ENCODE measurements at places on chromosomes 1 and 21.

DNA sequence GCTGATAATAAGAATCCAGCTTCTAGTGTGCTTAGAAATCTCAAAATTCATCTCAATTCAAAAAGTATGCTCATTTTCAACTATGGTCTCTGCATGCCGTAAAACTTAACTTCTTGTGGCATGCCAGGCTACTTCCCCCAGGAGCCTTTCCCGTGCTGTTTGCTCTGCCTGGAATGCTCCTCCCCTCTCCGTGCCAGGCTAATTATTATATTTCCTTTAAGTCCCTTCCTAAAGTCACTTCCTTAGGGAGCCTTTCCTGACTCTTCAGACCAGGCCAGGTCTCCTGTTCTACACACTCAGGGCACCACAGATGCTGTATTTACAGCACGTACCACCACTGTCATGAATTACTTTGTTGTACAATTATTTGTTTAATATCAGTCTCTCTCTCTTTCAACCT is 67.1 kb upstream of the PPP2R5A start:
- DNase-seq: no peak

DNA sequence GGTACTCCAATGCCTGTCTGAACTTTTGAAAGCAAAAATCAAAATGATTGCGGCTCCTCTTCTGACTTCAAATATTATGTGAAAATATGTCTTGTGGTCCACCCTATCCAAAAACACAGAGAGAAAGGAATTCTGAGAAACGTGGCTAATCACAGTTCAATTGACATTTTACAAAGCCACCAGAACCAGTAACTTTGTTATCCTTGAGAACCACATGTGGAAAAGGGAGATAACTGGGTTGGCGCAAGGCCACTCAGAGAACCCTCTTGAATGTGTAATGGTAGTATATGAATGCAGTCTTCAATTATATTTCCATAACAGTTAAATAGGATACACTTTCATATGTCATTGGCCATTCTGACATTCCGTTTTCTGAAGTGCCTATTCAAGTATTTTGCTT is 1030.0 kb upstream of the TMPRSS15 start:
- no peak for DNase-seq

DNA sequence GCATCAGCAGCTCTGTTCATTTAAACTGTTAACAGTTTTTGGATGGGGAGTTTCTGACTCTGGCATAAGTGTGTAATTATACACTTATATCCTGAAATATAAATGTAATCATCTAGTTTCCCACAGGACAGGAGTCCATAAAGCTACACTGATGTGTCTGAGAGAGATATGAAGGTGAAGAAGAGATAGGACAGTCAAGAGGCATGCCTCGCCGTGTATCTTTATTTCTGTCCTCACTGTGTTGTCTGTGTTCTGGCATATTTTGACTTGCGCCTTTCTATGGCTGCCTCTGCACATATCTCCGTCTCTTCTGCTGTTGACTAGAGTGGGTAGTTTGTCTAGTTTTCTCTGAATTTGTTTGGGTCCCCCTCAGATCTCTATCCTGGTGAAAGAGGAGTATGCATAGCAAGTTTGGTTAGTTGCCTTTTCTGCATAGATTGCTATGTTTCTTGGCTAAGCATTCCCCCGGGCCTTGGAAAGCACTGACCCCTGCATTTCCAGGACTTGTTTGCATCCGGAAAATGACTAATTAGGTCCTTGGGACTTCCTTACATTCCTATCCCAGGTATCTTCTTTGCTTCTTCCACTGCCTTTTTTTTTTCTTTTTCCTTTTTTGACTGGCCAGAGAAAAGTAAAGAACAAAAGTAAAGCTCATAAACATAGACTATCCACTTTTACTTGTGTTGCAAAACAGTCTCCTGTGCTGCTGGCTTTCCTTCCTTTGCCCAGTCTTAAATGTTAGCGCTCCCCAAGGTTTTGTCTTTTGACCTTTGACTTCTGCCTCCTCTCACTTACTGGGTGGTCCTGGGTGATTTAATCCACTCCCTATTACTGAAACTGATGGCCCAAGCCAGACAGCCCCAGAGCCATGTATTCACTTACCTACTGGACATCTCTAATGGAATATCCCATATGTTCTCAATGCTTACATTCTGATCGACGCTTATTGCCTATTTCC is 27.6 kb upstream of the CNN3 start:
- no peak for DNase-seq

DNA sequence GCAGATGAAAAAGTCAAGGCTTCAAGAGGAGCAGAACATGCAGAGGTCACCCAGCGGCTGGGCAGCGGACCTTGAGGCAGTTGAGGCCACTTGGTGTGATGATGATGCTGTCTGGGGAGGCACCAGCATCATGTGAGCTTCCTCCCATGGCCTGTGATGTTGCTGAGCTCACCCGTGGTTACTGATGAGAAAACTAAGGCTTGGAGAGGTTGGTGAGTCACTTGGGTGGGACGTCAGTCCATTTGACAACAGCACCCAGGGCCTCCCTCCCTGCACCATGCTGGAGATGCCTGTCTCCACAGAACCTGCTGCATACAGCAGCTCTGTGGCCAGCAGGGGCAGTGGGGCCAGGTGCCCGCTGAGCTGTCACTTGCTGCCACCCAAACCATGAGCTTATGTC is 146.8 kb downstream of the NPHP4 start:
- DNase-seq: no peak

- no peak for DNase-seq
Measured at GRCh38 chr1:41919764-41920397, 1.2 kb upstream of the HIVEP3 start.

DNA sequence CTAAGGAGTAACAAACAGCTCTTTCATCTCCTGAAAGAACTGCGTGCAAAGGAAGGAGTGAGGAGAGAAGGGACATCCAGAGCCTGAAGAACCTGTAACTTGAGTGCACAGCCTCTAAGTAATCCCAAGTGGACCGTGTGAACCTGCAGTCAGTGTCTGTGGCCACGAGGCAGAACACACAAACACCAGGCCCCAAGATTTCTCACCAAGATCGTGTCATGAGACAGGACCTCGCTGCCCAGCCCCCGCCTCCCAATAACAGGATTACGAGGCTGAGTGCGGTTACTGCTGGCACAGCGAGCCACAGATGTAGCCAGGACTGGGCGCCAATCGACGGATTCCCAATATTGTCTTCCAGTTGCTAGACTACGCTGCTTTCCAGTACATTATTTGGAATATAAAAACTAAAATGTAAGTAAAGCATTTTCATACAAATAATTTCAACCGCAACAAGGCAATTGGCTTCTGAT is 101.3 kb upstream of the SLC25A33 start:
- DNase-seq: no peak

DNA sequence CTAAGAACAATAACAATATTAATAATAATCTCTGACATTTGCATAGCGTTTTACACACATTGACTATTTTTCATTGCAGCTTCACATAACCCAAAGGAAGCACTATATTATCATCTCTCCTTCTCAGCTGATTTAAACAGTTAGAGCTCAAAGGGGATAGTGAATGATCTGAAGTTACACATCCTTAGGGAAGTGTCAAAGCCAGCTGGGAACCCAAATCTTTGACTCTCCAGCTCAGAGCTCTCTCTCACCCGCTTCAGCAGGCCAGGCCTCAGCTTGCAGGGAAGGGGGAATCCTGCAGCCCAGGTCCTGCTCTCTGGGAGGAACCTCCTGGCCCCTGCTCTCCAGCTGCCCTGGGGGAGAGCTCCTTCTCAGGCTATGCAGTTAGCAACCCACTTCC is 26.3 kb downstream of the PLEKHA6 start:
- no peak for DNase-seq

DNA sequence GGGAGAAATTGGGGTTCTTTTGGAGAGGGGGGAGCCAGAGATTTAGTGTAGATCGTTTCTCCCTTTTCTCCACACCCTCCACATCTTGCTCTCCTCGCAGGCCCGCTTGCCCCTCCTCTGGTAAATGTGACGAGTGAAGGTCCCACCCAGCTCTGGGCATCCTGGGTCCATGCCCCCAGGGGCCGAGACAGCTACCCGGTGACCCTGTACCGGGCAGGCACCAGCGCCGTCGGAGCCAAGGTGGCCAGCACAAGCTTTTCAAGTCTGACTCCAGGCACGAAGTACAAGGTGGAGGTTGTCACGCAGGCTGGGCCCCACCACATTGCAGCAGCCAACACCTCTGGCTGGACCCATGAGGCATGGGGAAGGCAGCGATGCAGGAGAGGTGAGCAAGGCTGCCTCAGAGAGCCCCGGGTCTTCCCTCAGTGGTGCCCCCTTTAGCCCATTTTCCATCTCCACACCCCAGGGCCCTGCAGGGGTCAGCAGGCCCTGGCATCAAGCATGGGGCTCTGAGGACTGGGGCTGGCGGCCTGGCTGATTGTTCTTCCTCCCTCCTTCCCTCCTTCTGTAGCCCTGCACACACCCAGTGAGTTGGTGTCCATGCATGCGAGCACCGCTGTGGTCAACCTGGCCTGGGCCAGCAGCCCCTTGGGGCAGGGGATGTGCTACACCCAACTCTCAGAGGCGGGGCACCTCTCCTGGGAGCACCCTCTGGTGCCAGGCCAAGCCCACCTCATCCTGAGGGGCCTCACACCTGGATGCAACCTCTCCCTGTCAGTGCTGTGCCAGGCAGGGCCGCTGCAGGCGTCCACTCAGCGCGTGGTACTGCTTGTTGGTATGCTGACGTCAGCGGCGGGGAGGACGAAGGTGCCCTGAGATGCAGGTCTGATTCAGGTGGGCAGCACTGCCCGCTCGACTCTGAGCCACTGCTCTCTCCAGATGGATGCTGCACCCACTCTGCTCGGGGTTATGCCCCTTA is 16.4 kb upstream of the LGR6 start:
- no peak for DNase-seq

GRCh38 chr1:91151702-91152101 is 129.9 kb upstream of the ZNF644 start:
- DNase-seq: no peak

GRCh38 chr1:33321178-33321577 is 280 bp upstream of the A3GALT2 start:
- DNase-seq: no peak

DNA sequence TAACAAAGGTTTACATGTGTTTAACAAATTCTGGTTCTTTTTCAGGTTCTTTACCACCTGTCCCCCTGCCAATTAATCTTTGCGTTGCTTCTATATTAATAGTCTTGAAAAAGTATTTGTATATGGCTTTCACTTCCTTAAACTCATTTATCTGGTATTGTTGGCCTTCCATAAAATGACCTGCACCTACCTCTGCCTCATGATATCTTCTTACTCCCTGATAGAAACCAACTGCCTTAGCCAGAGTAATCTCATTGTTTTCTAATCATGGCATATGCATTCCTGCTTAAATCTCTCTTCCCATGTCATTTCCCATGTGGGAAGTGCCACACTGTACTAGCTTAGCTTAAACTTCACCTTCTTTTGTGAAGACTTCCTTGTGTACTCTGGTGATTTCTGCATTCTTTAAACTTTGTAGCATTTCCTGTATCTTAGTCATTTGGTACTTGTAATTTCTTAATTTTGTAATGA is 8.7 kb downstream of the SMG7 start:
- DNase-seq: no peak

GRCh38 chr1:180951836-180952656 is 39.3 kb downstream of the KIAA1614 start:
- no peak for DNase-seq

- DNase-seq: no peak
Measured at GRCh38 chr1:70587872-70588366, 176.9 kb downstream of the CTH start.

DNA sequence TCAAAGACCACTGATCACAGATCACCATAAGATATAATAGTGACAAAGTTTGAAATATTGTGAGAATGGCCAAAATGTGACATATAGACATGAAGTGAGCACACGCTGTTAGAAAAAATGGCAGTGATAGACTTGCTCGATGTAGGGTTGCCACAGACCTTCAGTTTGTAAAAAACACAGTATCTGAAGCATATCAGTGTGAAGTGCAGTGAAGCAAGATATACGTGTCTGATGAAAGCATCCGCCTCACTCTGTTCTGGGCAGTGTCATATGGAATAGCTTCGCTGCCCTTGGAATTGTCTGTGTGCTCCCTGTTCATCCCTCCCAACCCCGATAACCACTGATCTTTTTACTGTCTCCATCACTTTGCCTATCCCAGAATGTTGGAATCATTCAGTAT is 50.7 kb downstream of the GALNT2 start:
- DNase-seq: no peak

- no peak for DNase-seq
Measured at GRCh38 chr1:245855846-245856730, 651.0 kb downstream of the SMYD3 start.

- no peak for DNase-seq
Measured at GRCh38 chr1:75127916-75128717, 6.1 kb upstream of the LHX8 start.

Measured in NCI-H1694 treated with DMSO at 0.1 percent for 48 hours (cell line).